ENCODE measurements at places on chromosomes 1 and 21.

DNA sequence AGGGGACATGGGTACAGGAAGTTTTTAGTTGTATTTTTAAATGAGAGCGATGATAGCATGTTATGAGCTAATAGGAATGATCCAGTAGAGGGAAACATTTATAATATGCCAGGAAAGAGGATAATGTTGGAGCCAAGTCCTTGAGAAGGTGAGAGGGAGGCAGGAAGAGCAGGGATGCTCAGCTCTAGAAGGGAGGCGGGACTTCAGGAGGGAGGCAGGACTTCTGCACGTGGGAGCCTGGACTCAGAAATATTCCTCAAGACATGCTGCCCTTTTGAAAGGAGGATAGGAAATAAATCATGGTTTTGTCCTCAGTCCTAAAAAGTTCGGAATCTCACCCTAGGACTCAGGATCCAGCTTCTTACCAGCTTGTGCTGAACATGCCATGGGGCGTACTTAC lies 5.9 kb downstream of the ADARB1 start:
- DNase-seq: no peak

DNA sequence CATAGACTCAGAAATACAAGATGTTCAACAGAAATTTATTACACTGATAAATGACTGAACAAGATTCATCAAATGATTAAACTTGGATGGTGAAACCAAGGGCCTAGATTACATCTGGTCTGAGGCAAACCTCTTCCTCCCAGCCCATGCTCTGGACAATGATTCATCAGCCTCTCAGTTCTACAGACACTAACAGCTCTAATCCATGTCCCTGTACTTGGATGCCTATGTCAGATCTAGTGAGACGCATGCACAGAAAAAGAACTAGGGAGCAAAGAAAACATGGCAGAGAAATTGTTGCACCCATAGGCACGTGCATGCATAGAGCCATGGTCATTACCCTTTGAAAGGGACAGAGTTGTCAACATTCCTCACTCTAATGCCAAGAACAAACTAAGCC lies 250.1 kb downstream of the KCNH1 start:
- DNase-seq: no peak

DNA sequence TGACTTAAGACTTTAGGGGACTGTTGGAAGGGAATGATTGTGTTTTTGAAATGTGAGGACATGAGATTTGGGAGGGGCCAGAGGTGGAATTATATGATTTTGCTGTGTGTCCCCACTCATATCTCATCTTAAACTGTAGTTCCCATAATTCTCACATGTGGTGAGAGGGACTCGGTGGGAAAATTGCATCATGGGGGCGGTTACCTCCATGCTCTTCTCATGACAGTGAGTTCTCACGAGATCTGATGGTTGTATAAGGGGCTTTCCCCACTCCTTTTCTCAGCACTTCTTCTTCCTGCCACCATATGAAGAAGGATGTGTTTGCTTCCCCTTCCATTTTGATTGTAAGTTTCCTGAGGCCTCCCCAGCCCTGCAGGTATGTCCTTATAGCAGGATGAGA lies 35.0 kb upstream of the SCAF4 start:
- no peak for DNase-seq

DNA sequence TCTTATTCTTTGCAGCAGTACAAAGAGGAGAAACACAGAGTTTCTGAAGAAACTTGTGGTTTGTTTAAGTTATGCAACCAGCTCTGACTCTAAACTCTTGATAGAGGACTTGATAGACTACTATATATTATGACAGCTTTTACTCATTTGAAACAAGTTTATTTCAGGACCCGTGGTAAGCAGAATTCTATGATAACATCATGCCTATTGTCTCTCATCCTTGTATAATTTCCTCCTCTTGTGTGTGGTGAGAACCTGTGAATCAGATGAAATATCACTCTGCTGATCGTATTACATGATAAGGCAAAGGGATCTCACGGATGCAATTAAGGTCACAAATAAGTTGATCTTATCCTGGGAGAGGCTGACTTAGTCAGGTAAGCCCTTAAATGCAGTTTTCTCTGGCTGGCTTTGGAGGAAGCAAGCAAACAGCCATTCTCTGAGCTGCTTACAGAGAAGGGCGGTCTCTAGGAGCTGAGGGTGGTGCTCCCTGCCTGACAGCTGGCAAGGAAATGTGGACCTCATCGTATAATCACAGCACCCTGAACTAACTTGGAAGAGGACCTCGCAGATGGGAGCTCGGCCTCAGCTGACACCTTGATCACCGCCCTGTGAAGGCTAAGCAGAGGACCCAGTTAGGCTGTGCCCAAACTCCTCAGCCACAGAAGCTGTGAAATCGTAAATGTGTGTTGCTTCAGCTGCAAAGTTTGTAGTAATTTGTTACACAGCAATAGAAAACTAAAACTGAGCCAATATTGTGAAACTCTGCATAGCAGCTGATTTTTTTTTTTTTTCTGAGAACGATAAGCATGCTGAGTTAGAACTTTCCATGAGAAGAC lies 151.1 kb upstream of the DPT start:
- DNase-seq: no peak

DNA sequence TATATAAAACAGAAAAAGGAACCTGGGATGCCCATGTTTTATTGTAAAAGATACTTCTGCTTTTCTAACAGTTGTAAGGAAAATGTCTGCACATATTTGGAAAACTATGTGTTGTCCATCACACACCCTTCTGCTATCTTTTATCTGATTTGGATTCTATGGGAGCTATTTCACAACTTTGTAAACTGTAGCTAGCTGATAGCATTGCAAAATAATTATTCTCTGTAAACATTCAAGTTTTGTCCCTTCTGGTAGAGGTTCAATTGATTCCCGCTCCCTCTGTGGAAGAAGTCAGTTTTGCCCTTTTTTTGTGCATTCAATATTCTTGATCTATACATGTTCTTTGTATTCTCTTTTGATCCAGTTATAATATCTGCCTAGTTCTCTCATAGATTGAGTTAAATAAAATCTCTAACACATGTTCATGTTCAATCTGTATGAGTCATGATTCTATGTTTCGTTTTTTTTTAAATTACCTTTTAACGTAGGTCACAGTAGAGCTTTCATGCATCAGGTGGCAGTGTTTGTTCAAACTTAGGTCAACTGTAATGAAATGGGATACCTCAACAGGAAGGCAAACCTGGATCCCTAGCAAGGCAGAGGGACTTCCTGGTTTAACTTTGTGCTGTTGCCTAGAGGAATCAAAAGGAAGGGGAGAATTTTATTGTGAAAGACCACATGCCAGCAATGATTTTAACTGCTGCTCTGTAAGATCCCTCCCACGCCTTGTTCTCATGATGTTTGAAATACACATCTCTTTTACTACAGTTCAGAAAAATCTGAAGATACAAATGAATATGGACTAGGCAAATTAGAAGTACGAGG lies 26.0 kb upstream of the BCL9 start:
- DNase-seq: no peak

- no peak for DNase-seq
Observed at GRCh38 chr1:178534137-178534868, 21.4 kb downstream of the TEX35 start.

GRCh38 chr1:112312879-112313278 lies 83.1 kb upstream of the CTTNBP2NL start:
- DNase-seq: no peak

- no peak for DNase-seq
Observed at GRCh38 chr1:245370905-245371581, 216.3 kb downstream of the KIF26B start.
